ENCODE measurements at places on chromosomes 13 and 19. TPM values are rescaled to one million over a fixed set of nuclear protein-coding genes. Genes with fewer than 3 reads are reported as not detected.

The PNMA8A gene
- total RNA-seq = 40.3 TPM

The S1PR2 gene
- total RNA-seq = 8.0 TPM

The BEST2 gene
- not detected for total RNA-seq

The CYP4F12 gene
- 19.4 TPM for total RNA-seq

The C19orf81 gene
- total RNA-seq = 10.0 TPM

The SHANK1 gene
- total RNA-seq = 16.4 TPM

GRCh38 chr13:80840316-80840976, 499.5 kb upstream of the SPRY2 start:
- DNase-seq = no peak

DNA sequence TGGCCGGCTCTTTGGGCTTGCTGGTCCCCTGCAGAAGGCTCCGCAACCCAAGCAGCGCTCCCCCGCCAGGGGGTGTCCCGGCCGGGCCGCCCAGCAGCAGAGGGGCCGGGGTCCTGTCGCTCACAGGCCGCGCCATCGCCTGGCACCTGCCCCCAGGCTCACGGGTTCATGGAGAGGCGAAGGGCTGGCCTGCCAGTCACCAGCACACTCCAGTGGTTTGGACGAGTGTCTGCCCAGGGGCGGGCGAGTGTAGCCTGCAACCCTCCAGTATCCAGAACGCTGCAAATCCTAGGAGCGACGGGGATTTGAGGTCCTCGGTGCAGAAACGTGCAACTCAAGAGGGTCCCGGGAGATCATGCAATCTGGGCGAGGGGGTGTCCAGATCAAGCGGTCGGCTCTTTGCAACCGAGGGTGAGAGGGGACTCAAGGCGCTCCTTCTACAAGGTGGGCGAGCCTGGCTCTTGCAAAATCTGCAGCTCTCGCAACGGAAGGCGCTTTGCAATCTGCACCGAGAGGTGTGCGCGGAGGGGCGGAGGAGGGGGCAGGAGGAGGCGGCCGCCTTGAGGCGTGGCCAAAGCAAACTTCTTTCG, at the start of gene DBP:
Gene DBP (minus strand): TSS at position 521 of the 590 bp plus-strand sequence. CDS start 385 bp downstream, at position 136.
- no peak for DNase-seq

DNA sequence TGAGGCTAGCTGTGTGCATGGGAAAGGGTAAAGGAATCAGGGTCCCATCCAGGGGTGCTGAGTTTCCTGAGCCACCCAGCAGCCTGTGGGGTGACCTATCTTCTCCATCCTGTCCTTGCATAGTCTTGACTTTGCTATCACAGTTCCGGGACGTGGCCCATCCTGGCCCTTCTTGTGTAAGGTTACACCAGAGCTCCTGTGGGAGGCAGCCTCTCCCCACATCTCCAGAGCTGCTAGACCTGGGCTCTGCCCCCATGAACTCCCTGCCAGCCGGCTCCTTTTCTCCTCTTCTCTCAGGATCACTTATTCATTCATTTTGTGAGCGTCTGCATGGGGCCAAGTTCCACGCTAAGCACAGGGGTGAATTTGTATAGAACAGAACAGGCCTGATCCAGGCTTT, 238.9 kb downstream of the TSHZ3 start:
- DNase-seq = no peak

- DNase-seq = no peak
These were observed 228.3 kb downstream of the FOXO1 start for GRCh38 chr13:40438022-40438680.

DNA sequence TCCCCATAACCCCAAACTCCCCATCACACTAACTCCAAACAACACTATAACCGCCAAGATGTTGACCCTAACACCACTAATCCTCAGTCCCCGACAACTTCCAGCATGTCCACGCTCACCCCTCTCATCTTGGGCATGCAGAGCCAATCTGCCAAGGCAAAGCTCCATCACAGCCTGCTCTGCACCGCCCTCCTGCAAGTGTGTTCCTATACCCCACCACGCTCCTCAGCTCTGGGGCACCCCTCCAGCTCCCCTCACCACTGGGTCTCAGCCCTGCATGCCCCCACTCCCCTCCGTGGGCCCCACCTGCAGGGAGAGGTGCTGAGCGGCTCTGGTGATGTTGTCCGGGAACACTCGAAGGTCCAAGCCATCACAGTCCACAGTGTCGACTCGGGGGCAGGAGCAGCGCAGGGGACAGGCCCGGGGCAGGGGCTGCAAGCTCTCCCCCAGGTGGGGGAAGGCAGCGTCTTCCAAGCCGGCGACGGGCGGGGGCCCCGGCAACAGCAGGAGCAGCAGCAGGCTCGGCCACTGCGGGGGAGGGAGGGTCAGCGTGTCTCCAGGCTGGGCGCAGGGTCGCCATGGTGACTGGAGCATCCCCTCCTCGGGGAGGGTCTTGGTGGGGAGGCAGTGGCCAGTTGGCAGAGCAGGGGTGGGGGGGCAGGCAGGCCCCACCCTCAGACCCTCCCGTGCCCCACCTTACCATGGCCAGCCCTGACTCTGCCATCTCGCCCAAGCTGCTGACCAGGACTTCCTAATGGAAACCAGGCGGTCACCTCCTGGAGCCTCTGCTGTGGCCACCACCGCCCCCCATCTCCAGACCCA, 527 bp downstream of the PODNL1 start:
- no peak for DNase-seq

DNA sequence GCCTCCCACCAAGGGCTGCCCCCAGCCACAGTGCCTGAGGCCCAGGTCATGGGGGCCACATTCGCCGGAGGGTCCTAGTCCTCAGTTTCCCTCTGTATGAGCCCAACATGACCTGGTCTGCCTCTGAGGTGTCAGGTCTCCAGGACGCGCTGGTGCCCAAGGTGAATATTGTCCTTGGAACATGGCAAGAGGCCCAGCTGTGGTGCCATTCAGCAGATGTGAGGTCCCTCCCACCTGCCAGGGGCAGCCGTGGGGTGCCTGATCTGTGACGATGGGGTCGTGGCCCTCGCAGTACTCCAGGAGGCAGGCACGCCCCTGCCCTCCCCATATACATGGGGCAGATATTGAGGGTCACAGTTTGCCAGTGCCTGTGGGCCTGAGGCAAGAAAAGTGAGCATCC, 151.9 kb downstream of the KDM4B start:
- no peak for DNase-seq

DNA sequence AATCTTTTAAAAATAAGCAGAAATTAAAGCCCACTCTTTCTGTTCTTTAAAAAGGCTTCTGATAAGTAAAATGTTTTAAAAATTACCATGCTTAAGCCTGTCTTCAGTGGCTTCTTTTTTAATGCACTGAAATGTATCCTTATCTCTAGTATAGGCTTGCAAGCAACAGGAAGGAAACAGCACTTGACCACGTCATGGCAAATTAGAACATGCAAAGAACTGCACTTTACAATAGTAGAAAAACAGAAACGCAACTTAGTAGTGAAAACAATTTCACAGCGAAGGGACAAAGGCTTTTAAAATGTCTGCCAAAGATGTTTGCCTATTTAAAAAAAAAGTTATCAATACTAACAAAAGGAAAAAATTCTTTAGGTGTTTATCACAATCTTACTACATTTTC, 36.3 kb downstream of the ELF1 start:
- no peak for DNase-seq

DNA sequence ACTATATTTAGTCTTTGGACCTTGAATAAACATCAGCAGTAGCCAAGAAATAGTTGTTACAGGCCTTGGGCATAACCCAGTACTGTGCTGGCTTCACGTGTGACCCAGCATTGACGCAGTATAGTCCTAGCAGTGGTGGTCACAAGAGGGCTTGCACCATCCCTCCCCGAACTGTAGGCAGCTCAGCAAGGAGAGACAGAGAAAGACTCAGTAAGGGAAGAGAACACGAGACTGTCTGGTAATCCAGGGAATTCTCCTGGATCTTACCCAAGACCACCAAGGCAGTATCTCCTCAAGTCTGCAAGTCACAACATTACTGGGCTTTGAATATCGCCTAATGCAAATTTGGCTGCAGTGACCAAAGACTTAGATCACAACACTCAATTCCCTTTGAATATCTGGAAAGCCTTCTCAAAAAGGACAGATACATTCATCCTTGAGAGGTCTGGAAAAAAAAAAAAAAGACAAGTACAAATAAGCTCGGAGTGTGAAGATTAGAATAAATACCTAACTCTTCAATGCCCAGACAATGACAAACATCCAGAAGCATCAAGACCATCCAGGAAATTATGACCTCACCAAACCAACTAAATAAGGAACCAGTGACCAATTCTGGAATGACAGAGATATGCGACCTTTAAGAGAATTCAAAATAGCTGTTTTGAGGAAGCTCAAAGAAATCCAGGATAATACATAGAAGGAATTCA, 39.7 kb downstream of the CAB39L start:
- DNase-seq = no peak

DNA sequence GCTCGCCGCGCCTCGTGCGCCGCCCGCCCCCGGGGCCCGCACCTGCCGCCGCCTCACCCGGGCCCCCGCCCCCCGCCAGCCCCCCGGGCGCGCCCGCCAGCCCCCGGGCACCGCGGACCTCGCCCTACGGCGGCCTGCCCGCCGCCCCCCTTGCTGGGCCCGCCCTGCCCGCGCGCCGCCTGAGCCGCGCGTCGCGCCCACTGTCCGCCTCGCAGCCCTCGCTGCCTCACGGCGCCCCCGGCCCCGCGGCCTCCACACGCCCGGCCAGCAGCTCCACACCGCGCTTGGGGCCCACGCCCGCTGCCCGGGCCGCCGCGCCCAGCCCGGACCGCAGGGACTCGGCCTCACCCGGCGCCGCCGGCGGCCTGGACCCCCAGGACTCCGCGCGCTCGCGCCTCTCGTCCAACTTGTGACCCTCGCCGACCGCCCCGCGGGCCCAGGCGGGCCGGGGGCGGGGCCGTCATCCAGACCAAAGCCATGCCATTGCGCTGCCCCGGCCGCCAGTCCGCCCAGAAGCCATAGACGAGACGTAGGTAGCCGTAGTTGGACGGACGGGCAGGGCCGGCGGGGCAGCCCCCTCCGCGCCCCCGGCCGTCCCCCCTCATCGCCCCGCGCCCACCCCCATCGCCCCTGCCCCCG, 17.2 kb downstream of the POLRMT start:
- no peak for DNase-seq

DNA sequence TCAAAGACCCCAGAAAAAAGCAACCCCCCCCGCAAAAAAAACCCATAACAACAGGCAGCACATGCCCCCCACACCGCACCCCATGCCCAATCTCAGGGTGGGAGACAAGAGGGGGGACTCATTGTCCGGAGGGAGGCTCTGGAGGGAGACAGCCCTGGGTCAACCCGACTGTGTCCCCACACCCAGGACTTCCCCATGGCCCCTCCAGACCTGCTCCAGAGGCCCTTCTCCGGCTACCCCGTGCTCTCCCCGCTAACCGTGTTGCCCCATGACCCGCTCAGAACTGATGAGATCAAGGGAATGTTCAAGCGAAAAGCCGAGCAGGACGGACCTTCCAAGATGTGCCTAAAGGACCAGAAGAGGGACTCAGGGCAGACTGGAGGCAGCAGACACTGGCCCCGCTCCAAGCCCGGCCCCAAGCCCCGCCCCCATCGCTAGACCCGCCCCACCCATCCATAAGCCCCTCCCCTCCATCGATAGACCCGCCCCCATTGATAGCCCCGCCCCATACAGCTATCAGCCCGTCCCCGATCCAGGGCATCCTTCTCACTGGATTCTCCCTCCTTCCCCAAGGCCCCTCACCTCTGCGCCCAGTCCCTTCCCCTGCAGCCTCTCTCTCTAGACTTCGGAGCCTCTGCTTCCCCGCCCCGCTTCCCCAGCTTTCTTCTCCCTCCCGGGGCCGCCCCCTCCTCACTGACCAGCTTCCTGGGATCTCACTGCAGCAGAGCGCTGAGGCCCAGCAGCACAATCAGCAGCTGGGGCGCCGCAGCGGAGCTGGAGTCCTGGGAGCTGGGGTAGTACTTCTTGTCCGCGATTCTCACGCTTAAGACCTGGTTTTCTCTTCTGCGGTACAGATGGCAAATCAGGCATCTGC, 2.2 kb downstream of the BST2 start:
- peak; percentile 33 for DNase-seq

- DNase-seq = no peak
These were observed 249.6 kb upstream of the SPRY2 start for GRCh38 chr13:80590551-80590950.

- no peak for DNase-seq
These were observed 22.9 kb upstream of the SLC7A10 start for GRCh38 chr19:33248553-33248953.

DNA sequence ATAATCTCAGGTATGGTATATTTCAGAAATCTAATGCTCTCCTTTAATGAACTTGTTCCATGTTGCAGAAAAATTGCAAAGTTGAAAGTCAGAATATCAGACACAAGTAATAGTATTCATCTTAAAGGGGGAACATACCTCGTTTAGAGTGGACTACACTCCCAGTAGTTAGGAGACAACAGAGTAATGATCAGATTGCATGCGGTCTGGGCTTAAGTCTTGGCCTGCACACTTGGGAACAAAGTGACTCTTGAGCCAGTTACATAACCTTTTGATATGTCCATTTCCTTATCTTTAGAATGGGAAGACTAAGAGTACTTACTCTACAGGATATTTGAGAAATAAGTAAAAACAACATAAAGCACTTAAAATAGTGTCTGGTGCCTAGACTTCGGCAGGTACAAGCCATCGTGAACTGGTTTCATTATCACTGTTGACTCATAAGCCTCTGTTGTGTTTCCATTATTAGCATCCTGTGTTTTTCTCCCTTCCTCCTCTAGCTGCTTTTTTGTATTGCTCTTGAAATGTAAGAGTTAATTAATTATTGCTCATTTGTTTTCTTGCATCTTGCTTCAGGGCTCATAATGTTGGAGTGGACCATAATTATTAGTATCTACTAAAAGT, 53.0 kb downstream of the DPY19L3 start:
- DNase-seq = no peak

- no peak for DNase-seq
These were observed 534.7 kb upstream of the ARGLU1 start for GRCh38 chr13:107102676-107103075.

DNA sequence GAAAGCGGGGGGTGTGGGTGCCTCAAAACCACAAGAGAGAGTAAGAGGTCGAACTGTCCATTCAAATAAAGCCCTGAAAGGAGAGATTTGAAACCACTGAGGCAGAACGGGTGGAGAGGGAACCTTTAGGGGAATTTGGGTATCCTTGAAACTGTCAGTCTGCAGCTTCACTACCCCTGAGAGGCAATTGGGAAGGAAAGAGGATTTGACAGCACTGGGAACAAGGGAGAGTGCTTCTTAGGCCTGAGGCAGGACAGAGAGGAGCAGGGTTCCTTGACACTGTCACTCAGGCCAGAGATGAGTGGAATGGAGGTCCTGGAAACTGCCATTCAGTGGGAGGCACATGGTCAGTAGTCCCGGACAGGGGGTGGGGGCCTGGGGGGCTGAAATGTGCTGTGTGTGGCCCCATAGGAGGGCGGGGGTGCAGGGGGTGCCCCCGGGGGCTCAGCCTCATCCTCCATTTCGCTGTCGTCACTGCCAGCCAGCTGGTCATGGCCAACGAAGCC, 5.0 kb downstream of the GFY start:
- peak; percentile 10 for DNase-seq

GRCh38 chr19:16284505-16284904, 40.1 kb upstream of the KLF2 start:
- no peak for DNase-seq

GRCh38 chr13:44379885-44380284, 6.3 kb downstream of the SERP2 start:
- DNase-seq = no peak

DNA sequence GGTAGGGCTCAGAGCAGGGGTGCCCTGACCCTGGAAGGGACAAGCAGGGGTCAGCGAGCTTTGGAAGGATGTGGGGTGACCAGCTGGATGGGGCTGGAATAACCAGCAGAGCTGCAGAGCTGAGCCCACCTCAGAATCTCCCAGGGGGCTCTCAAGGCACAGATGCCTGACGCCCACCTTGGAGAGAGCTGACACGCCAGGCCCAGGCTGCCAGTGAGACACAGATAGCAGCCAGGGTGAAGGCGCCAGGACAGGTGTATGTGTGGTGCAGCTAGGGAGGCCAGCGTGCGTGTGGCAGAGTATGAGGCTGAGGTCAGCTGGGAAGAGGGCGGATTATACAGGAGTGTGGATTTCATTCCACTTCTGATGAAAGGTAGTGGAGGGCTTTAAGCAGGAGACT, 8.9 kb downstream of the AP1M1 start:
- no peak for DNase-seq
